ENCODE measurements at places on chromosomes 3 and 15. TPM values are rescaled to one million over a fixed set of nuclear protein-coding genes. Genes with fewer than 3 reads are reported as not detected.

DNA sequence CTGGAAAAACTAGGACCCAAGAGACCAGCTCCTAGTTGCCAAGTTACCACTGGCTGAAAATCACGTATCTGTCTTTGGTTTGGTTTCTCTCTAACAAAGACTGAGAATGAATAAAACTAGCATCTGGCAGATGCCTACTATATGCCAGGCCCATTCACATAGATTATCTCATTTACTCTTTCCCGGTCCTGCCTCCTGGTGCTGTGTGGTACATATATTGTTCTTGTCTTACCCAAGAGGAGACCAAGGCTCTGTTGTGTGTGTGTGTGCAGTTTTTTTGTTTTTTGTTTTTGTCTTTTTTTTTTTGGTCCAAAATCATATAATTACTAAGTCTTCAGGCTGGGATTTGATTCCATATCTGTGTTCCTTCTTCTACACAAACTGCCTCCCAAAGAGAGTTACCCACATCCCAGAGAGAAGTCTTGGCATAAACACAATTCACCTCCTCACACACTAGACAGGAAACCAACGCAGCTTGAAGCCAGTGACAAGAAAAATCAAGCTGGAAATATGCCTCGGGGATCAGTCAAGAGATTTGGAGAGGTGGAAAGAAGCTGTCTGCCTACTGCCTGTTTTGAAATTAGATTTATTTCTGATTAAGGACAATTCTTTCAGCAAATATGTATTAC, 891 bp downstream of the AHSG start:
- DNase-seq, result no peak

Gene KIF9
- 7.2 TPM for total RNA-seq

Gene OGG1
- total RNA-seq, result 25.3 TPM

DNA sequence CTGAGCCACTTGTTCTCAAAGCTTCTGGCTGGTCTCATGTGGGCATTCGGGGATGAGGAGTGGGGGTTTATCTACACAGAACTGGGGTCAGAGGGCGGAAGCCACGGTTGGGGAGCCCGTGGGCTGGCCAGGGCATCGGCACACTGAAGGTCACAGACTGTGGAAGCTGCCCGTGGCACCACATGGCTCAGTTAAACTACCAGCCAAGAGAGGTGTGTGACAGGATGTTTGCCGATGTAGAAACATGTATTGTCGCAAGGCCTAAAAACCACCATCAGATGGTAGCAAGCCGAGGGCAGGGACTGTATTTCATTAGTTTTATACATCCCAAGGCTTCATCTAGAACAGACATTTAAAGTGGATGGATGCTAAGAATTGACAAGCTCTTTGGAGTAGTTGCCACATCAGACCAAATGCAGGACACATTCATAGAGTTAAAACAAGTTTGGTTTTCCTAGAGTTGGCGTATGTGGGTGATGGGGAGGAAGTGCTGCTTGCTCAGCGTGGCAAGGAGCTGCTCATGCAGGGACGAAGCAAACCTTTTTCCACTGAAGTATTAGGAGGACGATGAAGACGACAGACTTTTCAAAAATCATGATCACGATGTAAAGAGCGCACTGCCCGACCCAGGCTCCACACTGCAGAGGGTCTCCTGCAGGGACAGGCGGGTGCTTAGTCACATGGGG, 9.6 kb upstream of the MUSTN1 start:
- no peak for DNase-seq

DNA sequence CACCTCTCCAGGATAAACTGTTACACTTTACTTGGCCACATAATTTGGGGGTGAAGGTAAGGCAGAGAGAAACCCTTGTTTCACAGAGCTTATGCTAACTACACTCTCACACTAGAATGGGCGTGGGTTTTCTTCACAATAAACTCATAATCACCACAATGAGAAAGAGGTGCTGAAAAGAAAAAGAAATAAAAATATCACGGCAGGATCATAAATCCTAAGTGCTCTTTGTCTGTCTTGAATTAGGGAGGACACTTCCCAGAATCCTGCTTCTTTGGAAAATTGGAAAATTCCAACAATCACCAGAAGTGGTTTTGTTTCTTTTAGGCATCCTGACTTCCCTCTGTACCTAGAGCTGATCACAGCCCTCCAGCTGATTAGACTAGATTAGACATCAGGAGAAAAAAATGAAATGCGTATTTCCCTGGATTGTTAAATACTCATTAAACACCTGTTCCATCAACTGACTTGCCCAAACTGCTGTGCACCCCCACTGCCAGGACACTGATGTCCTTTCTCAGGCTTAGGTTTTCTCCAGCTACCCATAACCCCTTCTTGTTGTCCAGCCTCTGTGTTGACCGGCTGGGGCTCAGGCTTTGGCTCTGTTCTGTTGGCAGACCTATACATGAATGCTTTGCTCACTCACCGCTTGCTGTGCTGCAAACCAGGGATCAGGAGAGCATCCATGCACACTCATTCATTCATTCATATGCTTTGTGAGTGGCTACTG, 41.6 kb upstream of the ACKR4 start:
- DNase-seq, result no peak

GRCh38 chr3:33105341-33105948, 8.4 kb upstream of the CRTAP start:
- DNase-seq, result no peak

Gene ITGA11
- total RNA-seq, result not detected

- DNase-seq, result no peak
Measured at GRCh38 chr3:154872074-154872473, 208.0 kb upstream of the MME start.

DNA sequence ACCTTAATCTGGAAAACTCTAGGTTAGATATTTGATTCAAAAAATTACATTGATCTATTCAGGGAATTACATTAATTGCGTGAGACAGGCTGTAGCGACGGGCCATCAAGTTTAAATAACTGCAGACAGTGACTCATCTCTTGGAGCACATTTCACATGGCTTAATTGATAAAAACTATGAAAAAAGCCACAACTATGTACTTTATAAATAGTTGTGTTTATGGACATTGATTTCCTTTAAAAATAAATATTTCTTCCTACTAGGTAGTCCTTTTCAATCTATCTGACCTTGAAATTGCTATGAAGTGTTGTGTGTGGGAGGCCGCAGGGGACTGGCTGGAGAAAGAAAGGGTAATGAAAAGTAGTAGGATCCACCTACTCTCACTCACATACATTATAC, 157.8 kb downstream of the IL1RAP start:
- DNase-seq, result no peak

DNA sequence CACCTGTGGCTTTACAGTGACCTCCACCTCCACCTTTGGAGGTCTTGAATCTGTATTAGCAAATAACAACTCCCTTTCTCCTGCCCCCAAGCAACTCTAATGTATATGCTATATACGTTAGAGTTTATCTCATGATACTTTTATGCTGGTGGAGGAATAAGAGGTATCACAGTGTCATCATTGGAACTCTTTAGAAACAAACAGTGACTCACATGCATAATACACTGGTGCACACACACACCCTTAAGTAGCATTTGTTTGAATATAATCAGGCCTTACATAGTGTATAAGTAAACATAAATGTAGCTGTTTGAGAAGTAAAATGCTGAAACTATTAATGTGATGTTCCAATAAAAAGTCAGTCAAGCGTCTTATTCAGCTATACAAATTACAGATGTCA, 280.2 kb upstream of the C2CD4B start:
- DNase-seq, result no peak

DNA sequence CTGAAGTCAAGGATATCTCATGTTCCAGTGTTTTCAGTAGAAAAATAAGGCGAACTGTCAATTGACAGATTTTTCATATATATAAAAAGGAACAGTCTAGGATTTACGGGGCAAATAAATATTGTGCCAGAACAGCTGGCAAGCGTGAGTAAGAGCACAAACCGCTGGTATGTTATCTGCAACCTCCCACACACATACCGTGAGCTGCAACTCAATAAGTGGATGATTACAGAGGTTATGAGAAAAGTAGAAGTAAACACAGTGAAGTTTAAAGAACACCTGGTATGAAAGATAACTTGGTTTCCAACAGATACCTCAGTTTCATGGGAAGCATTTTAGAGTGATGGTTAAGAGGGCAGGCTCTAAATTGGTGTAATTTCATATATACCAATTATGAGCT, 733.4 kb downstream of the TUSC7 start:
- DNase-seq, result no peak

Gene CLCN2
- total RNA-seq, result 23.0 TPM

- DNase-seq, result no peak
Measured at GRCh38 chr15:69298354-69298696, 387 bp upstream of the PAQR5 start.

DNA sequence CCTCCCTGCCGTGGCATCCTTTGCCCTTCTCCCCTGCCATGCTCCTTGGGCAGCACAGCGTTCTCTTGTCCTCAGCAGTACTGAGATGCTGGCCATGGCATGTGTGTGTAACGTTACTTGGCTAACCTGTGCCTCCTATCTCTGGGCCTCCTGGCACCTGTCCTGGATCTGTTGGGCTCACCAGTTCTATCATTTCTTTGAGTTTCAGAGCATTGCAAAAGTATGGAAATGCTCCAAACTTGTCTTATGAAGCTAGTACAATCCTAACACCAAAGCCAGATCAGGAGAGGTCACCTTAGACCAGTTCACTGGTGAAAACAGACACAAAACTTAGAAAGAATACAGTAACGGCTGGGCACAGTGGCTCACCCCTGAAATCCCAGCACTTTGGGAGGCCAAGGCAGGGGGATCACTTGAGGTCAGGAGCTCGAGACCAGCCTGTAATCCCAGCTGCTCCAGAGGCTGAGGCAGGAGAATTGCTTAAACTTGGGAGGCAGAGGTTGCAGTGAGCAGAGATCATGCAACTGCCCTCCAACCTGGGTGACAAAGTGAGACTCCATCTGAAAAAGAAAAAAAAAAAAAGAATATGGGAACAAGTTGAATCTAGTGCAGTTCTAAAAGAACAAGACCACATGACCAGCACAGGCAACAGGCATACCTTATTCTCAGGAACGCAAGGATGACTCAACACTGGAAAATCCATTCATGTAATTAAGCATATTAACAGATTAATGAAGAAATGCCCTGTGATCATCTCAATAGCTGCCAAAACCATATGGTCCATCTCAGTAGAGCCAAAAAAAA, 62.4 kb upstream of the TRPM1 start:
- no peak for DNase-seq

Gene ACTRT3
- total RNA-seq, result not detected

DNA sequence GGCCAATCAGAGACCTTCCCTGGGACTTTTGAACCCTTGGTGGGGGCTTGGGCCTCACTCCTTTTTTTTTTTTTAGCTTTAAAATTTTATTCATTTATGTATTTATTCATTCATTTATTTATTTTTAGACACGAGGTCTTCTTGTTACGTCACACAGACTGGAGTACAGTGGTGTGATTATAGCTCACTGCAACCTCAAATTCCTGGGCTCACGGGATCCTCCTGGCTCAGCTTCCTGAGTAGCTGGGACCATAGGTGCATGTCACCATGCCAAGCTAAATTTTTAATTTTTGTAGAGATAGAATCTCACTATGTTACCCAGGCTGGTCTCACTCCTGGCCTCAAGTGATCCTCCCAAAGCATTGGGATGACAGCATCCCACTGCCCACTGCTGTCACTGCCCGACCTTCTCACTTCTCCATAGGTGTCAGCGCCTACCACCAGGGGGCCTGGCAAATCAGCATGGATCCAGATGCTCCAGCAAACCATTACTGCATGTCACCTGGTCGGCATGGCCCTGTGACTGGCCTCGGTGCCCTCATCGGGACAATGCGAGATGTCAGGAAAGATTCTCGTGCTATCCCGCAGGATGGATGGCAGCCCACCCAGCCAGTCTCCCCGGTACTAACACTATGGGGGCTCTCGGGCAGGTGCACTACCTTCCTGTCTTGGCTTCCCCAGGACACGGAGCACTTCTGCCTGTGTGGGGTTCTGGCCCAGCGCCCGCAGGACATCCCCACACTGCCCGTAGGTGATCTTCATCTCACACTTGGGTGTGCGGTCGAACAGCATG, 3.0 kb downstream of the MYL3 start:
- DNase-seq, result peak; percentile 61

DNA sequence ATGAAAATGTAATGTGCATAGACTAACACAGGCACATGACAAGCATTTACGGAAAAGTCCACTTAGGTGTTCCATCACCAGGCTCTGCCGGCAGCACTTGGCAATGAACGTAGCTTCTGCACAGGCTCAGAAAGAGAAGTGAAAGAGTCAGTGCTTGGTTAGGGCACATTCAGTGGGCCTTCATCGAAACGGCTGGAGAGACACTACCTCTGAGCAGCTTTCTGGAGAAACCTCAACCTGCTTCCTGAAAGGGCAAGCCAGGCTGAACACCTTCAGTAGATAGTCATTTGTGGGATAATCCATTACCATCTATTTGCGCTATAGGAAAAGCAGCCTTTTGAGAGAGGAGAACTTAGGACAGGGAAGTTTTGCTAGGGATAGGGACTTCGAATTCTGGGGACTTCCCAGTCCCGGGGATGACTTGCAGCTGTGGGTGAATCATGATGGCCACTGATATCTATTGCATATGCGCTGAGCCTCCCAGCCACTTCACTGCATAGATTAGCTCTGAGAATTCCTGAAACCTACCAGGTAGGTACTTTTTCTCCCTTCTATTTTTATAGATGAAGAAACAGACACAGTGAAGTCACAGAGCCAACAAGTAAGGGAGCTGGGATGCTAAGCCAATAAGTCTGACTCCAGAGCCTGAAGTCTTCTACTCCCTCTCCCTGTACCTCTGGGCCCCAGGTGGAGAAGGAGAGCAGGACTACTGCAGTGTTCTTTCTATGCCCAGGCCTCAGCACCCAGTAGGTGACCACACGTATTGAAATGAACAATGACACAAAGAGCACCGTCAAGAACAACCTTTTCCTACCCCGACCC, 4.2 kb upstream of the SH2D7 start:
- DNase-seq, result no peak

- DNase-seq, result no peak
Measured at GRCh38 chr3:53080612-53081205, 34.8 kb upstream of the SFMBT1 start.

DNA sequence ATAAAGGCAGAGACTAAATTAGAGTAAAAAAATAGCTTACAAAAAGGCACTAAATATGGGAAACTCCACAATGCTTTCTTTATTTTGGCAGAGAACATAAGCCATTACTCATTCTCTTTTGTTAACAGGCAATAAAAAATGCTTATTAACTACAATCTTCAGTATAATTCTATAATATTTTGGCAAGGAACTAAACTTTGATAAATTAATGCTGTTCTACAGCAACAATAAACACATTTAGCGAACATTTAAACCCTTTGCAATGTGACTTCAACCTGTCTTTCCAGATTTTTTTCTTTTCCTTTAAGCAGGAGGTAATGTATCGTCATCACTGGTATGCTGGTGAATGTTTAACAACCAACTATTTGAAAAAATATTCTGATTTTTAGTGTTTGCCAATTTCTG, 42.2 kb upstream of the POU1F1 start:
- no peak for DNase-seq

Gene QTRT2
- total RNA-seq, result 35.7 TPM

- DNase-seq, result no peak
Measured at GRCh38 chr3:106590216-106590615, 721.4 kb upstream of the CBLB start.

Data from Caco-2 (cell line).